ENCODE measurements at places on chromosomes 7 and 10.
A peak's percentile ranks its signal among the peaks of the same experiment; 100 is the strongest.

- no peak for DNase-seq
These were observed 18.5 kb upstream of the ERLIN1 start for GRCh38 chr10:100204370-100204769.

DNA sequence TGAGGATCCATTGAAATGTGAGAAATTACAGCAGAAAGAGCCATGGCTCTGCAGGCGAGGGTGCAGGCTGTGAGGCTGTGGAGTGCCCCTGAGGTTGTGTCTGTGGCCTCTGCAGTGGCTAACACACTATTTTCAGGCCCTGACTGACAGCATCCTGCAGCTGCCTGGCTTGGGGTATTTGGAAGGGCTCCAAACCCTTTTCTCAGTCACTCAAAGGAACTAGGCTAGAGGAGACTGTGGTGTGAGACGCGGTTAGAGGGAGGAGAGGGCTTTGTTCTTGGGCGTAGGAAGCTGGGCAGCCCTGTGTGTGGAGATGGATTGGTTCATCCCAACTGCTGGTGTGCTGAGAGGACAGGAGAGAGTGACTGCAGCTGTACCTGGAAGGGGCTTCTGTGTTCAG is 134.9 kb downstream of the RAMP3 start:
- DNase-seq = no peak

DNA sequence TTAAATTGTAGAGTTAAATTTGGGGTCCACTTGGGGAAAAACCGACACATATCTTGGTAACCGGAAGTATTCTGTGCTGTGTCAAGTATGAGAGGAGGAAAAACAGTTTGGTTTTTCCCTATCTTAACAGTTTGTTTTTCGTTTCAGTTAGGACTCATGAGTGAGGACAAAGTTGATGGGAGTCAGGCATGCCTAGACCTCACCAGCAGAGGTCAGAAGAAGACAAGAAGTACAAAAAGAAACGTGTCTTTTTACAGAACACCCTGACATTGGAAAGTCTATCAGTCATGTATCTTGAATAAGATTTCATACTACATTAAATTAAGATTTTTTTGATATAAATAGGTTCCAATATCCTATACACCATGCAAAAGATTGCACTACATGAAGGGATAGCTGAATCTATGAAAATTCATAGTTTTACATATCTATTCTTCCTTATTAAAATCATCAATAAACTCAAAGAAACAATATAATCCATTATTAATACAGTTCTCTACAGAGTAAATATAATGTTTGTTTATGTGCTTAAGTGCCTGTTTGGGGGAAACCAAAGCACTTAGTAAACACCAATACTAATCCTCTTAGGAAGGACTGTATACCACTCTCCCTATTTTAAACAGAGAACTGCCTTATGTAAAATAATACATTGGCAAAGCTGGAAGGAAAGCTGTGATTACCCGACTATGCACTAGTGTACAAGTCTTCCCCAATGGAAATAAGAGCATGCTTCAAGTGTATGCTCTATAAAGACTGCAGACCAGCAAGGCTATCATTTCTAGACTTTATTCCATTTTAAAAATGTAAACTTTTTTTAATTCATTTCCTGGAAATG is 95.6 kb downstream of the USP6NL start:
- no peak for DNase-seq

- DNase-seq = no peak
These were observed 80.9 kb downstream of the FAM171A1 start for GRCh38 chr10:15290150-15290549.

GRCh38 chr7:44607141-44608068 is 978 bp downstream of the OGDH start:
- no peak for DNase-seq

DNA sequence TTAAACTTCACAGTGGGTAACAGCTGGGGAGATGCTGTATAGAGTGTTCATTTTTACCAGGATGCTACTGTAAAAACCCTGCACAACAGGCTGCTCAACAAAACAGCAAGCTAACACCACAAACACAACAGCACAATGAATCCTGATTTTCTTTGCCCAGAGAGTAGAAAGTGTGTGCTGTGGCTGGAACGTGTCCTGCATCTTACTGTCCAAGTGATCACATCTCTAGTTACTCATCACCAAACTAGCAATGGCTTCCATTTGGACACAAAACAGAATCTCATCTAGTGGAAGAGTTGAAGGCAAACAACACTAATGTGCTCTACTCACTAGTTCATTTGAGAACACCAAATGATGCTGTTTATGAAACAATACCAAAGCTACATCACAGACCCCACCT is 121.2 kb downstream of the SLC25A13 start:
- no peak for DNase-seq

DNA sequence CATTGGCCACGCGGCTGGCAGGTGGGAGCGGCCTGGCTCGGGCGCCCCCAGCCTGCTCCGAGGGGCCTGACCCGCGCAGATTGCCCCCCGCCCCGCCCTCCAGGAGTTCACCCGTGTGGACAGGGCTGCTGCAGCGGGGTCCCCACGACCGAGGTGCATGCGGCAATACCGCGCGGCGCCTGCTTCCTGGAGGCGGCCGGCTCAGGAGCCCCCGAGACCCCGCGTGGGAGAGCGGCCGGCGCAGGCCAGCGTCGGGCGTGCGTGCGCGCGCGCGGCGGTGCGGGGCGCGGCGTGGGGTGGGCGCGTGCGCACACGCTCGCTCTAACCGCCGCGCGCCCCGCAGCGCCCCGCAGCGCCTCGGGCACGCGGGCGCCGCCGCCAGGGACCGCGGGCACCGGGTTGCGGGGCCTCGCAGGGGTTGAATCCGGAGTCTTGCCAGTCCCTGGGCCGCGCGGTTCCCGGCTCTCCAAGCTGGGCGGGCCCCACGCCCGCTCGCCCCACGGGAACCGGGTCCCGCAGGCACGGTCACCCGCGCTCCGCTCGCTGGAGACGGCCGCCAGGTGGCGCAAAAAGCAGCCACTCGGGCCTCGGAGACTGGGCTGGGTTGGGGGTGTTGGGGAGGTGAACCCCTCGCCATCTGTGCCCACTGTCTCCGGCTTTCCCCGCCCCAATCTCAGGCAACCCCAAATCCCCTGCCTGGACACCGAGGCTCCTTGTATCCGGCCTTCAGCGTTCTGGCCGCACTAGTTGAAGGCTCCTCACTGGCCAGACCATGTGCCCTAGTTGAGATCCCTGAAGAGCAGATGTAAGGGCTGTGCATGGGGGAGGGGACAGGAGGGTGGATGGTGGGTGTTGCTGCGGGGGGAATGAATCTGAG is 1.3 kb upstream of the ACHE start:
- DNase-seq = peak; percentile 35

DNA sequence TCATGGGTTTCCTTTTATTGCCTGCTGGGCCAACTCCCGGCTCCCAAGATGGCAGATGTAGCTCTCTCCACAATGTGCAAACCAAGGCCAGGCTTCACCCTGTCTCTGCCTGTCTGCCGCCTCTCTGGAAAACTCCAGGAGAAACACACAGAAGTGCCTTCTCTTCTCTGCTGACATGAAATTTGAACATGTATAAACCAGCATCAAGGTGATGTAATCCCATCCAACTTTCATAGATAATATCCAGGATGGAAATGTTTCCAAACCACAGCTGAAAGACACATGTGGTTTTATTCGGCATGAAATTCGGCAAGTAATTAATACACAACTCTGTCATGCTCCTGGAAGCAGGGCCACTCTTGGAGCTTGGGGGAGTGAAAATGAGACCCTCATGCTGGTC is 297.2 kb downstream of the C7orf25 start:
- no peak for DNase-seq

DNA sequence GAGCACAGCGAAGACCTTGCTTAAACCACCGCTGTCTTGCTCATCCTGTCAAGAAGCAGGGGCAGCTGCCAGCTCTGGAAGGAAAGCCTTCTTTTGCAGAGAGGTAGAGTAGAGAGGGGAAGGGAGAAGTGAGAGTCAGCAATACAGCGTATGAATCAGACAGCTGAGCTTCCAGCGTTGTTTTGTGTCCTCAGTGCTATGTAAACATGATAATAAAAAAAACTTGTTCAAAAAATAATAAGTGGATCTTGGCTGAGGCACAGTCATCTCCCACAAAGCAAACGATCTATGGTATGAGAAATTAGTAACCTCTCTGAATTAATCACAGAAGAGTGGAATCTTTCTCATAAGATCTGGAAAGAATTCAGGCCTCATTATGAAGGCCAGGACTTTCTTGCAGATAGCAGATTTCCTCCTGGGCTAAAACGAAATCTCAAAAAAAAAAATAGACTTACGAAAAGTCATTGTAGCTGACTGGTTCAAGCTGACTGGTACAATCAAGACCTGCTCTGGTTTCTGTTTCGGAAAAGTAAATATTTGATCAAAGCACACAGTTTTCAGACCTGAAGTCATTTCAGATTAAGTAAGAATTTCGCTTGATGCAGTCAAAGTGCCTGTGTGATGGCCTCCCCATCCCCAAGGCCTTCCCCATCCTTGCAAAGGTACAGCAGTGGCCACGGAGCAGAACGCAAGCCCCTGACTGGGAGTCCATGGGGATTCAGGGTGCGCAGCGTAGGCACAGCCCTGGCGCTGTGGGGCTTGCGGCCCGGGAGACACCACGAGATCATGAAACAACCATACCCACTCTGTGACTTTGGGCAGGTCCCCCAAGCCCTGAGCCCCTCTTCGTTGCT is 29.4 kb downstream of the CHST15 start:
- no peak for DNase-seq

- DNase-seq = no peak
These were observed 3.5 kb downstream of the SH2D4B start for GRCh38 chr10:80540981-80541750.

DNA sequence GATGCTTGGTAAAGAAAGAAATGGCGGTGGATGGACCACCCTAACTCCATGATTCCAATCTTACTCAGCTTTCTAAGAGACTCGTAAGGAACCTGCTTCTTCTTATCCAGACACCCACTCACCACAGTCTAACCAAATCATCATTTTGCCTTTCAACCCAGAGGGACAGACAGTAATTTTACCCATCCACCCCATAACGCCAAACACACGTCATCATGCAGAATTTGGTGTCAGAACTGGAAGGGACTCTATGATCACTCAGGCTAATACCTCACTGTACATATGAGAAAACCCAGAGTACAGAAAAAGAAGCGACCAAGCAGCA is 388 bp downstream of the ECD start:
- DNase-seq = no peak

- no peak for DNase-seq
These were observed 426.4 kb downstream of the PTPRN2 start for GRCh38 chr7:158161194-158161593.

DNA sequence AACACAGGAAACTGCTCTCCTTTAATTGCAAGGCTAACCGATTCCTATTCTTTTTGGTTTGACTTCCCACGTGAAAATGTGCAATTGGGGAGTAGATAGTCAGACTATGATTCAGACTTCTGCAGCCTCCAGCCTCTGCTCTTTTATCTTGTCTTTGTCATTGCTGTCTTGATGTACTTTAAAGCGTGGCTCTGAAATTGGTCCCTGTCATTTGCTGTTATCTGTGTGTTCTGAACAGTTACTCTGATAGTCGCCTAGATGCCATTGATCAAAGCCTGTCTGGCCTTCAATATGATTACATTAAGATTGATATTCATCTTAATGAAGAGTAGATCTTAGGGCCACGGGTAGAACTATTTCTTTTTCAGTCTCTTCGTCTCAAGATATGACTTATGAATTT is 799.2 kb downstream of the REEP3 start:
- DNase-seq = no peak

- no peak for DNase-seq
These were observed 1.8 kb downstream of the BPGM start for GRCh38 chr7:134648456-134648855.

DNA sequence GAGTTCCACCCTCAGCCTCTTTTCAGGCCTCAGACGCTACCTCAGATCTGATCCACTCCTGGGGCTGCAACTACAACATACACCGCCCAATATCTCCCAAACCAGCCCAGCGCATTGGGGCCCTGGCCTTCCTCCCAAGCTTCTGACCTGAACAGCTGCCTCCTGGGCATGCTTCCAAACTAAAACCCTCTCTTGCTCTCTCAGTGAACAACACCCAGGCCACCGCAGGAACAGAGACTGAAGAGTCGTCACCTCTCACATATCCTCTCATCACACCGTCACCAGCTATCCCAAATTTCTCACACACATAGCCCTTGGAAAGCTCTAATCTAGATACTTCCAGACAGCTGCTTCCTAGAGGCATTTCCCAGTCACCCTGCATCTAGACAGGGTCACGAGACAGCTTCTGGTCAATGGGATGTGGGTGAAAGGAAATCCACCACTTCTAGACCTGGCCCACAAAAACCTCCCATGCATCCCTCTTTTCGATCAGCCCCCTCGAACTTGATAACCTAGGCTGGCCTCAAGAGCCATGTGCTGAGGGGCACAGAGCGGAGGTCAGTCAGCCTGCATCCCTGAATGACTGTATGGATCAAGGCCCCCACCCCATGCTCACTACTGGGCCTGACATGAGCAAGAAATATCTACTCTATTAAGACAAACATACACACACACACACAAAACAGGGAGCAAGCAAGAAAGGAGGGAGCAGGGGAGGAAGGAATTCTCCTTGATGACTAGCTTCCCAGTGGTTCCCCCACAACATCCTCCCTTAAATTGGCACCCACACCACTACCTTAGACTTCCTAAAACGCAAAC is 1.8 kb downstream of the PARP12 start:
- no peak for DNase-seq

DNA sequence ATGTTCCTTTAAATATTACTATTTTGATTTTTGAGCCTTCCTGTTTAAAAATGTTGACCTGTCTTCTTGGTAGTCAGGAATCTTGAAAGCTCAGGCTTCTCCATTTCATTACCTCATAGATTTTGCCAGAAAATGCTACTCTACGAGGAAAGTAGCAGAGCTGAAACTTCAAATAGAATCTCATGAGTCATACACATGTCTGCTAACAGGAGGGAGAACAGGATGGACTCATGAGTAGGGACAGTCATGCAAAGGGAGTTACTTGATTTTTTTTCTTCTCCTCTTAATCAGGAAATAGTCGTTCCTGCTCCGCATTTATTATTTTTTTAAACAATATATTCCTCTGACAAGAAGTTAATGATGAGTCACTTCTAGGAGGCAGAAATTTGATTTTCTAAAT is 37.0 kb upstream of the MINDY3 start:
- no peak for DNase-seq

GRCh38 chr7:46344533-46344932 is 423.5 kb upstream of the IGFBP3 start:
- DNase-seq = no peak

GRCh38 chr7:120394595-120394994 is 121.6 kb downstream of the KCND2 start:
- DNase-seq = no peak

DNA sequence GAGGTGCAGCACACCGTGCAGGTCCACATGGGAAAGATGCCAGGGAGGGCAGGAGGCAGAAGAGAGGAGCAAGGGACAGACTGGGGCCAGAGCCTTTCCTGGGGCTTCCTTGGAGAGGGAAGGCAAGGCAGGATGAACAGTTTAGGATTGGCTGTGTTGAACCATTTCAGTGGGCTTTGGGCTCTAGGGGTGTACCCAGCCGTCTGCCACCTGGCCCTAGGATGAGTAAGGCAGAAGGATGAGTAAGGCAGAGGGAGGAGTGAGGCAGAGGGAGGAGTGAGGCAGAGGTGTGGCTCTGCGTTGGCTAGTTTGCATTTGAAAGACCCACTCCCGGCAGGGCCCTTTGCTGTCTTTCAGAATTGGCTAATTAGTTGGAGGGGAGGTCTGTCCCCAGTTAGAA is 31.5 kb upstream of the PRF1 start:
- no peak for DNase-seq

GRCh38 chr7:142754681-142755575 is 5.7 kb downstream of the PRSS1 start:
- no peak for DNase-seq

GRCh38 chr7:157153260-157153659 is 14.5 kb downstream of the UBE3C start:
- no peak for DNase-seq

- DNase-seq = no peak
These were observed 192.2 kb upstream of the RHOBTB1 start for GRCh38 chr10:61136139-61136538.

Measured in activated effector memory CD4-positive, alpha-beta T cell treated with Interleukin-2 at 50 U/mL for 16 hours (primary cell).